ENCODE measurements at places on chromosomes 2 and 18. TPM values are rescaled to one million over a fixed set of nuclear protein-coding genes. Genes with fewer than 3 reads are reported as not detected.
A peak's percentile ranks its signal among the peaks of the same experiment; 100 is the strongest.

PLB1 gene
- 3.8 TPM for total RNA-seq

CD8B2 gene
- not detected for total RNA-seq

ZNF519 gene
- 2.1 TPM for total RNA-seq

BCL2 gene
- 19.1 TPM for total RNA-seq

DNA sequence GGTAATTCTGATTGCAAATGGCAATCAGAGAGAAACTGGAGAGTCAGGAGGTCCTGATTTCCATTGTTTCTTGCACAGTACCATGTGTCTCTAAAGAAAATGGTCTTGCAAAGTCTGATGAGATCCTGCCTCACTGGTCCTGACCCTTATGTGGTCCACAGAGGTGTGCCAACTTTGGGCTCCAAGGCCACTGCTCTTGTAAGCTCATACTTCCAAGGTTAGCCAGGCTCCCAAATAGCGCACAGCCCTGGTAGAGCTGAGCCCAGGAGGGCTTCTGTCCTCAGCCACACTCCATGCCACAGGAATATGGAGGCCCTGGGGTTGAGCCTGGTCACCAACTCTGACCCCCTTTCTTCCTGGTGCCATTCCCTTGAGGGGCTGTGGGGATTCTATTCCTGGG lies 80.7 kb downstream of the SDC1 start:
- no peak for DNase-seq

DNA sequence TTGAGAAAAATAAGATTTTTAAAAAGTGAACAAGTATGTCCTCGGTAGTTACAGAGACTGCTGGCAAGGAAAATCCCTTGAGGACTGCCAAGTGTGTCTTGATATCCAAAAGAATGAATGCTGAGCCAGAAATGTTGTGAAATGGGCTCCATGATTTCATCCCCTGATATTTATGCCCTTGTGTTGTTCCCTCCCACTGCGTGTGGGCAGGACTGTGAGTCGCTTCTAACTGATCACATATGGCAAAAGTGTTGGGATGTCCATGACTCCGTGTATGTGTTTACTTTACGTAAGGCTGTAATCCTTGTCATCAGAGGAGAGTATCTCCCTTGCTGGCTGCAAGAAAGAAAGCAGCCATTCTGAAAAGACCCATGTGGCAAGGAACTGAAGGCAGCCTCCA lies 285.1 kb downstream of the SS18 start:
- DNase-seq = peak; percentile 23

GRCh38 chr2:71410696-71411095 lies 42.7 kb upstream of the DYSF start:
- no peak for DNase-seq

- DNase-seq = no peak
These were observed 134.3 kb downstream of the RDH14 start for GRCh38 chr2:18426174-18426573.

GRCh38 chr2:240134466-240134865 lies 1.6 kb downstream of the COPS9 start:
- no peak for DNase-seq

GRCh38 chr2:235866373-235866772 lies 301.8 kb downstream of the GBX2 start:
- no peak for DNase-seq

GRCh38 chr2:105478670-105479069 lies 79.8 kb upstream of the FHL2 start:
- DNase-seq = no peak

Measured in gastrocnemius medialis (tissue), 4 donors.